ENCODE measurements at places on chromosomes 1 and 21.

GRCh38 chr1:204801211-204801610 is 69.5 kb upstream of the NFASC start:
- no peak for DNase-seq

GRCh38 chr1:185241127-185241526 is 75.9 kb downstream of the IVNS1ABP start:
- DNase-seq = no peak

GRCh38 chr1:155192346-155193274 is 15.1 kb downstream of the THBS3 start:
- DNase-seq = no peak

DNA sequence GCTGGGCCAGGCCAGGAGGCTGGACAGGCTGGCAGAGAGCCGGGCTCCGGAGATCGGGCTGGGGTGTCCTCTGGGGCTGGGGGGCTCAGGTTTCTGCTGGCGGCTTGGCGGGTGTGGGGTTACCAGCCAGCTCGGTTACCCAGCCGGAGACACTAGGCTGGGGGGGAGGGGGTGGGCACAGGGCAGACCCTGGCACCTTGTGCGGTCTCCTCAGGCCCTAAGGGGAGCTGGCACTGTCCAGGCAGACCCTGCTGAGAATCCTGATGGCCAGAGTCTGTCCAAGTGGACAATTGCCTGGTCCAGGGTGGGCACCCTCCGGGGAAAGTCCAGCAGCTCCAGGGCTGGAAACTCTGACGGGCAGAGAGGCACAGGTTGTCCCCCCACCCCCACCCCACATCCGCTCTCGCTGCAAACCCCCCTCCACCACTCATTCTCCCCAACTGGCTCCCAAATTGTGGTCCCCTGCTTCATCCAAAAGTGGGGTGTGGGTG is 6.7 kb downstream of the ZBTB7B start:
- DNase-seq = no peak

- DNase-seq = no peak
Observed at GRCh38 chr1:50047916-50048694, 24.4 kb upstream of the AGBL4 start.

GRCh38 chr1:226882631-226883409 is 12.4 kb downstream of the PSEN2 start:
- DNase-seq = no peak

DNA sequence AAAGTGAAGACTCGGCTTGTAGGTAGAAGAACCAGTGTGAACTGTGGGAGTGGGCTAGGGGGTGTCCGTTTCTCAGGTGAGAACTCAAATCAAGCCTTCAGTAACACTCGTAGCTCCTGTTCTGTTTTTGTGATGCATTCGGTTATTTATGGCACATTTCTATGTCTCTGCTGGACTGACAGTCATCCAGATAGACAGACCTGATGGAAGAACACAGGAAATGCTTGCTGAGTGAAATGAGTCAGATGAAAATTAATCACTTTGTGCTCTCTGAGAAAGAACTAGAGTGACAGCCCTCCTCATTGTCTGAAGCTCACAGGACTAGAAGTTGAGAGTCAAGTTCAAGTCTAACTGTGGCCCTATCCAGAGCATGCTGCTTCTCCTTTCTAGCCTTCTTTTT is 360.1 kb upstream of the PLXNA2 start:
- no peak for DNase-seq

DNA sequence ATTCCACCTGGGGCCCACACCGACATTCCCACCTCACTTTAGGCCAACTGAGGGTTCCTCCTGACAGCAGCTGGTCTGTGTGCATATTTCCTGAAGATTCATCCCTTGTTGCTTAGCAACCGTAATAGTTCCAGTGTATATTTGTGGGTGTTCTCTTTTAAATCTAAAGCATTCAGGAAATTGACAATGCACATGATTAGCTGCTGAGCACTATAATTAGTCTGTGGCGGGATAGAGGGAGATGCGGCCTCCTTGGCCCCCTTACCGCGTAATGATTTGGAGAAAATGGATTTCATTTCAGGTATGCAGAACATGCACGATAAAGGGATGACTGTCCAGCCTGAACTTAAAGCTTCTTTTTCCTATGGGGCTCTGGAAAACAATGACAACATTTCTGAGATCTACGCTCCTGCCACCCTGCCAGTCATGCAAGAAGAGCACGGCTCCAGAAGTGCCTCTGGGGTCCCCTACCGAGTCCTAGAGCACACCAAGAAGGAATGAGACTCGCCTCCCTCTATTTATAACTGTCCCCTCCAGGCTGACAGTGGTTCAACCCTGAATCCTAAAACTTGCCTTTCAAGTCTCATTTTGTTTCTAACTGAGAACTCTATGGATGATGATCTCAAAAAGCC is 33.8 kb upstream of the RCAN3 start:
- DNase-seq = no peak

GRCh38 chr1:199784138-199784895 is 243.2 kb upstream of the NR5A2 start:
- no peak for DNase-seq

GRCh38 chr1:108200687-108201051 is 526 bp upstream of the SLC25A24 start:
- DNase-seq = no peak

- DNase-seq = no peak
Observed at GRCh38 chr1:32112806-32113375, 5.0 kb downstream of the KPNA6 start.

Data from stimulated activated CD4-positive, alpha-beta T cell treated with anti-CD3 and anti-CD28 coated beads, TNF-alpha, amount 100 ng/mL, for 1 hour (primary cell).